Left renal cortex interstitium (tissue), 4 donors: ENCODE measurements at places on chromosomes 5 and 9. TPM values are rescaled to one million over a fixed set of nuclear protein-coding genes. Genes with fewer than 3 reads are reported as not detected.

- no peak for DNase-seq
Measured at GRCh38 chr9:116154334-116154975, 864 bp downstream of the PAPPA start.

GRCh38 chr9:126198854-126199253 lies 127.8 kb upstream of the MVB12B start:
- no peak for DNase-seq

GRCh38 chr5:20248118-20248517 lies 260.1 kb upstream of the CDH18 start:
- no peak for DNase-seq

DNA sequence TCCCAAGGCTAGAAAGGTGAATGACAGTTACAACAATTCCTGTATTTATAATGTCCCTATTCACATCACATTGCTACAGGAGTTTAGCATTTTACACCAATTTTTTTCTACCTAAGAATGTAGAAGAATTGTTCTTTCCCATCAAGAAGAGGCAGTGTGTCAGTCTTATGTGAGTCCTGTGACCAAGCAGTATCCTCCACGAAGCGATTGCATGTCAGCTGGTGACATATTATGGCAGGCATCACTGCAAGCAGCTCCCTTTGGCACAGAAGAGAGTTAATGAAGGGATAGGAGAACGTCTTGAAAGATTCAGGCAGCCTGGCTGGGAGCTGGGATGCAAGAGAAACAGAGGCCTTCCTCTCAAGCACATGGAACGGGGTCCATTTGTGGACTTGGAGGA lies 199.8 kb downstream of the SMC2 start:
- no peak for DNase-seq

- DNase-seq = no peak
Measured at GRCh38 chr9:132645306-132645705, 24.5 kb downstream of the DDX31 start.

DNA sequence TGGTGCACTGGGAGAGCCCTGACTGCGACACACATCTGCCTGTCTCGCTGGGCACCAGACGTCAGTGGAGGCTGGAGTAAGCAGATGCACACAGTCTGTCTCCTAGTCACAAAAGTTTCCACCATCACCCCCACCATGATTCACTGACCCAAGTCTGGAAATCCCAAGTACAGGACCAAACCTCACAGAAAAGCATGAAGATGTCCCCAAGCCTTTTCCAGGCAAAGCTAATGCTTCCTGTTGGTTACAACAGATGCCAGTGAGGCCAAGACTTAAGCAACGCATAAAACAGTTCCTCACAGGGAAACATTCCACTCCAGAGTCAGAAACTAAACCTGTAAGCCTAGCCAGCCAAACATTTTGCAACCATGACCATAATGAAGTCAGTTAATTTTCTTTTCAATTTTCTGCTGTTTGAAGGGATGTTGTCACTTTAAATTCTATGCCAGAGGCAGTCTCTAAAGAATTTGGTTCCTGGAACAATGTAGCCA lies 259.3 kb upstream of the SLC30A5 start:
- DNase-seq = no peak

GRCh38 chr5:150599281-150599680 lies 41.2 kb upstream of the SYNPO start:
- no peak for DNase-seq

DNA sequence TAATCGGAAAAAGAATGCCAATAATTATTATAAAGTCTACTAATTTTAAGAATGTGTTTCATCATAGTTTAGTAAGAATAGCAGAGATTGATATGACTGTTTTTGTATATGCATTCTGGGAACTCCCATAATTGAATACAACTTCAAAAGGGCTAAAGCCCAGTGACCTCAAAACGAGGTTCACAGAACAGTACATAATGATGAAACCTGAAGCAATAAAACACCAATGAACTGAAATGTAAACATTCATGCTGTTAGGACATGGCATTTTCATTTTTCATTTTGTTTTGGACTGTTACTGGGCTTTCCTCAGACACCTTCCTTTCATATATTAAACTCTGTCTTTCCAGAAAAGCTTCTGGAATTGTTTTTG lies 684 bp upstream of the JMY start:
- DNase-seq = no peak

- DNase-seq = no peak
Measured at GRCh38 chr9:81772144-81772543, 82.8 kb upstream of the TLE1 start.

- no peak for DNase-seq
Measured at GRCh38 chr5:34789021-34789531, 49.9 kb upstream of the TTC23L start.

DNA sequence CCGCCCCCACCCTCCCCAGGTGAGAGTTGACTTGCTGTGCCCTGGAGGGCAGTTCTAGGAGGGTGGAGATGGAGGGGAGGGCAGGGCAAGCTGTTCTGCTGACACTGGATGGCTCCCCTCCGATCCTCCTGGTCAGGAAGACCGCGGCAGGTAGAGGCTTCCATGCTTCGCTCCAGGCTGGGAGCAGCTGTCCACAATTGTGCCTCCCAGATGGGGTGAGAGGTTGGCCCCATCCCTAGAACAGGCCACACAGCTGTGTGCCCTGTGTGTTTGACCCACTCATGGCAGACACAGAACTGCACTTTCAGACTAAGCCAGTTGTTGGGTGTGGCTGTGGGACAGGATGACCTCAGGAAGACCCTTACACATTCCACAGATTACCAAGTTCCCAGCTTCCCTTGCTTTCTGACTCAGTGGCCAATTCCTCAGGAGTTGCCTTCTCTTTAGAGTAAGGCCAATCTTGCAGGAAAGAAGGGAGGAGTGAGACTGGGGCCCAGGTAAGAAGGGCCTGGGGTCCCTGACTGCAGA lies 72.1 kb upstream of the HSPA9 start:
- DNase-seq = no peak

DNA sequence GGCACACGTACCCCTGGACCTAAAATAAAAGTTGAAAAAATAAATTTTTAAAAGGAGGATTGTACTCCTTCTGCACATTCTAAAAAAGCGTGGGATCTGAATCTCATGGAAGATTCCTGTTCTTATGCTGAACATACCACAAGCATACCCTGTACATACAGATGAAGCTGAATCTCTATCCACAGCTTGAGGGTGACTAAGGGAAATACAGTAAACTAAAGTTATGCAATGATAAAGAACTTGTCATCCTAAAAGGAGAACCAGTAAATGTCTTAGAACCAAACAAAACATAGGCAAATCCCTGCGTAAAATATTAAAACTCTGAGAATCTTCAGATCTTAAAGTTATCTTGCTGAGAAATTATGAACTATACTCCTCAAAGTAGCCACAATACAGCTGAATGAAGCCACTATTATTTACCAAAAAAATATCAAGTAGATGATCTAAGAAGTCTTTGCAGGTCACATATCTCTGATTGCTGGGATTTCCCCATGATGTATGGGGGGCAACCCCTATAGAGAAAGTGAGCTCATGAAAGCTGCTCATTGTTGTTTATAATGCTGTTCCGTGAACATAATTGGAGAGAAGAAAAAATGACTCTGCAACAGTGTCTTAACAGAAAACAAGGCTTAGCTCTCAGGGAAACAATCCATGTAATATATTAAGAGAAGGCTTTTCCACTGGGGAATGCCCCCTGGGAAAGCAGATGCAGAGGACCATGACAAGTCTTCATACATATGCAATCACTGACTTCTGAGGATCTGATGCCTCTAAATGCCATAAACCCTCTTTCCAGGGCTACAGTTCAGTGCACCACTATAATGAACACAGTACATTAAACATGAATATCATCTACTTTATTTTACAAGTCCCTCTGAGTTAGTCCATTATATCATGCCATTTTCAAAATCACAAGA lies 210.1 kb downstream of the EPB41L4A start:
- DNase-seq = no peak

DNA sequence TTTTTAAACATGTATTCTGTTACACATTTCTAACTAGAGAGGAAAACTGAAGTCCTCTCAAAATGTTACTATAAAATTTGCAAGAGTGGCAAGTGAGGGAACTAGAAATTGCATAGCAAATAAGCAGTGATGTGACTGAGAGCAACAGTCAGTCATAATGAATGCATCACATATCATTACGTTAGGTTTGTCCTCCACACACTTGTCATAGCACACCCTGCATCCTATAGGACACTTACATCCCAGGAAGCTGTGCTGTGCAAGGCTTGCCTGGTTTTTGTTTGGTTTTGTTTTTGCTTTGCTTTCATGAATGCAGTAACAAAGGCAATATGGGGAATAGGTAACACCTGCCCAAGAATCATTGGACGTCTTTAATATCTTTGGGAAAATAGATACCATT lies 10.8 kb downstream of the NFIB start:
- DNase-seq = no peak

- DNase-seq = no peak
Measured at GRCh38 chr5:139146809-139147482, 51.2 kb downstream of the SIL1 start.

The ANKRD18A gene
- polyA plus RNA-seq = 5.9 TPM

The MAN1B1 gene
- polyA plus RNA-seq = 70.4 TPM

The GDF9 gene
- 1.8 TPM for polyA plus RNA-seq

The TMEM141 gene
- 68.8 TPM for polyA plus RNA-seq

The SPRY4 gene
- polyA plus RNA-seq = 33.3 TPM

The FBN2 gene
- polyA plus RNA-seq = 110 TPM

The SV2C gene
- 0.23 TPM for polyA plus RNA-seq

The TLN1 gene
- 186 TPM for polyA plus RNA-seq

The CATSPER3 gene
- 1.3 TPM for polyA plus RNA-seq
